ENCODE measurements at places on chromosomes 16 and 17. TPM values are rescaled to one million over a fixed set of nuclear protein-coding genes. Genes with fewer than 3 reads are reported as not detected.

GRCh38 chr16:78284326-78284725 lies 184.9 kb downstream of the WWOX start:
- H3K4me1 ChIP-seq = no peaks in the 10 kb centered on the region
- H3K27me3 ChIP-seq = no peaks in the 10 kb centered on the region

GRCh38 chr17:282912-283882 lies 69.4 kb downstream of the RPH3AL start:
- H3K36me3 ChIP-seq = no peaks in the 10 kb centered on the region
- H3K4me3 ChIP-seq = no peak overlapping the region
- peak; percentile 51 for DNase-seq
- no peak overlapping the region for H3K27ac ChIP-seq

GRCh38 chr16:83878838-83879237 lies 20.1 kb upstream of the MLYCD start:
- no peak for DNase-seq
- H3K36me3 ChIP-seq = no peaks in the 10 kb centered on the region

- no peaks in the 10 kb centered on the region for H3K4me1 ChIP-seq
- H3K36me3 ChIP-seq = no peaks in the 10 kb centered on the region
- DNase-seq = no peak
- H3K4me3 ChIP-seq = no peak overlapping the region
- no peak overlapping the region for H3K27ac ChIP-seq
These were observed 53.3 kb downstream of the GOSR1 start for GRCh38 chr17:30530346-30531025.

DNA sequence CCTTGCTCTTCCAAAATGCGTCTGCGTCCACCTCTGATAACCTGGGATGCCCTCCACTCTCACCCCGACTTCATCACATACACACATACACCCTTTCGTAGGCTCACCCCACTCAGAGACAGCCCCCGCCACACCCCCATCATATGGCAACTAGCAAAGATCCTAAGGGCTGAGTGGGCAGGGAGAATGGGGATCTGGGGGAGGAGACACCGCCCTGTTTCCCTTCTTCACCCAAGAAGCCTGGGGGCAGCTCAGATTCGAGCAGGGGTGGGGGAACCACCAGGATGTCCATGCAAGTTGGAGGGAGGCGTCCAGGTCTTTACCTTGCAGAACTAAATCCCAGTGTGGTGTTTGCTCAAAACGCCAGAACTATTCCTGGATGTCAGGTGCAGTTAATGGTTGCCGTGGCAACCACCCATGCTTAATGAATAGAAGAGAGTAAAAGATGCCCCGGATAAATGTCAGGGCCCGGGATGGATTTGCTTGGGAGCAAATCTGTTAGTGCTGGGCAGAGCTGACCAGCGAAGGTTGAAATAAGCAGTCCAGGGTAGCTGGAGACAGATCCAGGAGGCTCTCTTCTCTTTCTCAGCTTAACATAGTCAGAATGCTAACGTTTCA lies 72.8 kb downstream of the CACNG3 start:
- no peak overlapping the region for H3K27ac ChIP-seq
- no peaks in the 10 kb centered on the region for H3K4me1 ChIP-seq
- no peak overlapping the region for H3K4me3 ChIP-seq
- no peaks in the 10 kb centered on the region for H3K36me3 ChIP-seq
- H3K27me3 ChIP-seq = peaks cover 4% of the 10 kb centered on the region

- DNase-seq = no peak
- no peak overlapping the region for H3K4me3 ChIP-seq
- H3K27ac ChIP-seq = no peak overlapping the region
- H3K4me1 ChIP-seq = no peaks in the 10 kb centered on the region
These were observed 67.8 kb upstream of the SOX9 start for GRCh38 chr17:72053036-72053435.

GRCh38 chr17:2335726-2336214 lies 487 bp downstream of the TSR1 start:
- peaks cover 18% of the 10 kb centered on the region for H3K4me1 ChIP-seq
- H3K27ac ChIP-seq = peak overlapping the region; percentile 59
- H3K4me3 ChIP-seq = peak overlapping the region; percentile 84
- H3K27me3 ChIP-seq = no peaks in the 10 kb centered on the region
- peaks cover 45% of the 10 kb centered on the region for H3K36me3 ChIP-seq

DNA sequence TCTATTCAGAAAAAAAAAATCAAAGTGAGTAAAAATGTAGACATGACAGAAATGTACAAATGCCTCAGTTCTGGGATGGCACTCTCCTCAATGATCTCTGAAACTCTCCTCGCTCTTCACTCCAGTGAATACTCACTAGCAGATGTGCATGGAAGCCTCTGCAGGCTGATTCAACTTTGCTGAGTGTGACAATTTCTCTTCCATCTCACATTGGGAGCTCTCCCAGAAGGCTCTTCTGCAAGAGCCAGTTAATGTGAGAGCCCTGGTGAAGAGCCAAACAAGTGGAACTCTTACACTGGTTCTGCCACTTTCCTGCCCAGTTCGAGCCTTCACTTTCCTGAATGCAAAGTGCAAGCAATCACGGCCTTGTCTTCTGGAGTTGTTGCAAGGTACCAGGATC lies 147.1 kb upstream of the IRX6 start:
- H3K4me3 ChIP-seq = no peak overlapping the region
- H3K36me3 ChIP-seq = no peaks in the 10 kb centered on the region
- H3K4me1 ChIP-seq = no peaks in the 10 kb centered on the region
- no peaks in the 10 kb centered on the region for H3K27me3 ChIP-seq
- no peak overlapping the region for H3K27ac ChIP-seq

GRCh38 chr17:79666111-79666510 lies 55.3 kb upstream of the RBFOX3 start:
- no peaks in the 10 kb centered on the region for H3K4me1 ChIP-seq
- no peak overlapping the region for H3K27ac ChIP-seq
- H3K27me3 ChIP-seq = peaks cover 9% of the 10 kb centered on the region
- no peaks in the 10 kb centered on the region for H3K36me3 ChIP-seq
- no peak overlapping the region for H3K4me3 ChIP-seq
- DNase-seq = peak; percentile 44

DNA sequence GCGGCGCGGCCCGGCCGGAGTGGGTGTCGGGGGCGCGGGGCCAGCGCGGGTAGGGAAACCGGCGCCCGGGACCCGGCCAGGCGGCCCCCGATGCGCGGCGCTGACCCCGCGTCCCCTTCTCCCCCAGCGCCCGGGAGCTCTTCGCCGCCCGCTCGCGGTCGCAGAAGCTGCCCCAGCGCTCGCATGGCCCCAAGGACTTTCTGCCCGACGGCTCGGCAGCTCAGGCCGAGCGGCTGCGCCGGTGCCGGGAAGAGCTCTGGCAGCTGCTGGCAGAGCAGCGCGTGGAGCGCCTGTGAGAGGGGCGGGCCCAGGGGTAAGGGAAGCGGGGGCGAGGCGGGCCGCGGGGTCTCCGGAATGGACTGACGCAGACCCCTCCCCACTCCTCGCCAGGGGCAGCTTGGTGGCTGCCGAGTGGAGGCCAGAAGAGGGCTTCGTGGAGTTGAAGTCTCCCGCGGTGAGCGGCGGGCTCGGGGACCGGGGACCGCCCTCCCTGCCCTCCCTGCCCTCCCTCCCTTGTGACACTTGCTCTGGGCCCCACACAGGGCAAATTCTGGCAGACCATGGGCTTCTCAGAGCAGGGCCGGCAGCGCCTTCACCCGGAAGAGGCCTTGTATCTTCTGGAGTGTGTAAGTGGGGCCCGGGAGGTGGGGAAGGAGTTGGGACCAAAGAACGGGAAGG lies 430 bp downstream of the TSEN54 start:
- H3K27me3 ChIP-seq = no peaks in the 10 kb centered on the region
- H3K4me1 ChIP-seq = peaks cover 25% of the 10 kb centered on the region
- DNase-seq = peak; percentile 76
- H3K4me3 ChIP-seq = peak overlapping the region; percentile 87
- peaks cover 9% of the 10 kb centered on the region for H3K36me3 ChIP-seq
- peak overlapping the region; percentile 68 for H3K27ac ChIP-seq

DNA sequence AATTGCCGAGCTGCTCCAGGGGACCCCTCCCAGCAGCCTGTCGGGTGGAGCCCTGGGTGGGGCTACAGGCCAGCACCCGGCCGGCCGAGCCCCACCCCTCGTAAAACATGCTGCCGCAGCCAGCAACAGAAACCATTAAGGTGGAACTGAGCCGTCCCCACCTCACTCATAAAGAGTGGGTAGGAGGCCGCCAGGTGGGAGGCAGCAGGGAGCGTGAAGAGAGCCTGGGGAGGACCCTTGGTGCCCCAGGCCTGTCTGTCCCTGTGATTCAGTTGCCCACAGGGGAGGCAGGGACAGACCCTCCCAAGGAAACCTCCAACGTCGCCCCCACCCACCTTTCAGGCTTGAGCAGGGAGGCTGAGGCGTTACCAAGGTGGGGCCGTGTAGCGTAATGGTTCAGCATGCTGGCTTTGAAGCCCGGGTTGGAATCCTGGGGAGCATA lies 8.4 kb downstream of the FOXN1 start:
- no peak overlapping the region for H3K4me3 ChIP-seq
- H3K27ac ChIP-seq = no peak overlapping the region
- no peaks in the 10 kb centered on the region for H3K27me3 ChIP-seq
- DNase-seq = no peak

GRCh38 chr16:27551036-27551435 lies 1.1 kb downstream of the KATNIP start:
- peak overlapping the region; percentile 78 for H3K4me3 ChIP-seq
- H3K36me3 ChIP-seq = no peaks in the 10 kb centered on the region
- H3K4me1 ChIP-seq = peaks cover 27% of the 10 kb centered on the region
- no peak overlapping the region for H3K27ac ChIP-seq

DNA sequence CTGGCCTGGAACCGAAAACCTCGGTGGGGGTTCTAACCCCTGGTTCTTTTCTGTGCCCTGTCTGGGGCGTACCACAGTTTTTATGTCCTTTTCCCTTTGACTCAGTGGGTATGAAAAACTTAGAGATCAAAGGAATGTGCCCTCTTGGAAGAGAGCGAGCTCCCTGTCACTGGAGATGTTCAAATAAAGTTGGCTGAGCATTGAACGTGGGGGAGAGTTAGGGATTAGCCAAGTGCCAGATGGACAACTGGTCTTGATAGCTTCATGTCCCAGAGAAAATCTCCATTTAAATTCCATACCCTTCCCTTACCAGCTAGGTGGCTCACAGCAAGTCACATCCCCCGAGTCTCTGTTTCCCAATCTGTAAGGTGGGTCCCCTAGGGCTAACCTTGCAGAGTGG lies 9.5 kb downstream of the ADGRG1 start:
- no peak for DNase-seq
- H3K27me3 ChIP-seq = peaks cover 4% of the 10 kb centered on the region
- no peak overlapping the region for H3K4me3 ChIP-seq
- H3K4me1 ChIP-seq = peaks cover 48% of the 10 kb centered on the region

DNA sequence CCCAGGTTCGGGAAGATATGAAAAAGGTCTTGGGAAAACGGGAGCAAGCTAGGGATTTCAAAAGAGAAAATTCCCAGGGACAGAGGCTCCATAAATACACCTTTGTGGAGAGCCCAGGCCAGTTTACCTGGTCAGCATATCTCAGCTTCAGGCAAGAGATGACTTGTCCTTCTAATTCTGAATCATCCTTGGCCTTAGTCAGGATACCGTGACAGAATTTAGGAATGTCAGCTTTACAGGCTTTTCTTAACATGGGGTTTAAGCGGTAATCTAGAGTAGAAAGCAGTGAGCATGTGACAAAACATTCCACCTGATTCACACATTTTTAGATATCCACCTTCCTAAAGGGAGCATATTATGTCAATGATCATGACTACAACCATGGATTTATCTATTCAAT lies 41.1 kb upstream of the CLEC18B start:
- no peaks in the 10 kb centered on the region for H3K4me1 ChIP-seq
- no peaks in the 10 kb centered on the region for H3K27me3 ChIP-seq
- no peak overlapping the region for H3K4me3 ChIP-seq
- no peak for DNase-seq
- peaks cover 86% of the 10 kb centered on the region for H3K36me3 ChIP-seq

CD300A gene
- total RNA-seq = 17.5 TPM

C16orf89 gene
- 201 TPM for total RNA-seq

ATAD5 gene
- total RNA-seq = 1.1 TPM

PARD6A gene
- 4.7 TPM for total RNA-seq

HS3ST3B1 gene
- total RNA-seq = 2.7 TPM

AXIN2 gene
- 63.6 TPM for total RNA-seq

MYH2 gene
- 1.0 TPM for total RNA-seq

TMEM238L gene
- not detected for total RNA-seq
